Esophagus (tissue), 2 donors: ENCODE measurements at places on chromosomes 3 and 15. TPM values are rescaled to one million over a fixed set of nuclear protein-coding genes. Genes with fewer than 3 reads are reported as not detected.

KIF15 gene
- 4.2 TPM for polyA plus RNA-seq

CCR2 gene
- polyA plus RNA-seq: 0.39 TPM

DUOXA2 gene
- 8.4 TPM for polyA plus RNA-seq

GPR149 gene
- not detected for polyA plus RNA-seq

FETUB gene
- polyA plus RNA-seq: 3.3 TPM

CHRNA7 gene
- 0.15 TPM for polyA plus RNA-seq

DAZL gene
- polyA plus RNA-seq: not detected
